ENCODE measurements at places on chromosomes 7 and 10.

- DNase-seq: no peak
These were observed 119.4 kb upstream of the SAMD8 start for GRCh38 chr10:74992068-74992467.

DNA sequence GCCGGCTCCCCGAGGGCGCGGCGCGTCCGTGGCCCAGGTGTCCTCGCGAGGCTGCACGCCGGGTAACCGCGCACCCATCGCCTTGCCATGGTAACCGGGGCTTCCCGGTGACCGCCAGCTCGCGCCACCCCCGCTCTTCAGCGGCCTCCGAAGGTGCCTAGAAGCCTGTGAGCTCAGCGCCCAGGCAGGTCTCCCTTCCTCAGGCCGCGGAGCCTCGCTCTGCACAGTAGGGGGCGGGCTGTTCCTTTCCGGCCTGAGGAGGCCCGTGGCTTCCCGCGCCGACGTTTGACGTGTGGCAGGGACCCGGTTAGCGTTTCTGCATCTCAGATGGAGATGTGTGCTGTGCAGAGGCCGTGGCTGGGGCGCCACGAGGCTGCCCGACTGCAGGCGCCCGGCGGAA, 117.1 kb downstream of the DYNC2I1 start:
- DNase-seq: no peak

DNA sequence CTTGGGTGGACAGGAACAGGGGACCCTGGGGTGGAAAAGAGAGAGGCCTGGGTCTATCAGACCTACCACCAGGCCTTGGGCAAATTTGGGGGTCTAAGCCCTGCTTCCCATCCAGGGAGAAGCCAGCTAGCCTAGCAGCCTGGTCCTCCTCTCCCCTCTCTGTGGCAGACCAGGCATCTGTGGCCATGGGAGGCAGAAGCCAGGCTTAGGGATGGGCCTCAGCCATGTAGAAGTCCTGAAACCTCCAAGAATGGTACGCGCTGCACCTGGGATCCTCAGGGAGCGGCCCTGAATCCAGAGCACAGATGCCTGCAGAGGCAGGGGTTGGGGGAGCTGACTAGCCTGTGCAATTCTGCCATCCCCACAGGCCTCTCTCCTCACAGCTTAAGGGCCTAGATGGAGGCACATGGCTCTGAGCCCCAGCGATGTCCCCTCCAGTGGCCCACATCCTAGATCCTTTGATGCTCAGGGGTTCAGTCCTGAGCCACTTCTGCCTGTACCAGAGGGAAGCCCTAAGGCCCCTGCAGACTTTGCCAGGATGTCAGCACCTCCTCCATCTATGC, 21.2 kb downstream of the GRID1 start:
- no peak for DNase-seq

DNA sequence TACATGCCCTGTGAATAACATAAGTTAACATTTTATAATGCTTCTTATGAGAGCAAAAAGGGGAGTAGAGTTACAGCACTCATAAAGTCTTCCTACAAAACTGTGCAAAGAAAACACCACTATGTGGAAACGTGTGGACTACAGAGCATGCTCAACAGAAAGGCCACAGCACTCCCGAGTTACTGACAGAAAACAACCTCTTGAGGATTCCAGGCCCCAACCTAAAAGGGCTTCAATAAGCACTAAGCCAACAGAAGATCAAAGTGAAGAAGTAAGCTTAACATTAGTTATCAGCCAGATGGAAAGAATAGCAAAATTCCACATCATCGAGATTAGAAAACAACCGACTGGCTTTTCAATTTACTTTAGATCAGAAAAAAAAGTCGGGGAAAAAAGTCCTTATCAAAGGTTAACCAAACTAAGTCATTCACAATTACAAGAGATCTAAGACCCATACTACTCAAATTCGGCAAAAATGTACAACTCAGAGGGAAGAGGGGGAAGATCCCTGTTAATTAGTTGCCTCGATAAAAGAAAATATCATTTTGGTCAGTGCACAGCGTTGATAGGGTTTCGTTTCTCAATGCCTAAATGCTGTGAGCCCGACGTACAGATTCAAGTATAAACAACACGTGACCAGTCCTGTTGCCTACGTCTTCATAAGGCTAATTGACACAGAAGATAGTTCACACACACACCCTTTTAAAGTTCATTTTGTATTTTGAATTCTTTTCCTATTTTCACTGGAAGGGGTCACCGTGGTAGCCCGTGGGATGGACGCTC, 1.4 kb downstream of the KBTBD2 start:
- DNase-seq: no peak

- DNase-seq: no peak
These were observed 102.0 kb upstream of the STEAP1B start for GRCh38 chr7:22601812-22602565.

GRCh38 chr10:32217216-32217615, 129.7 kb downstream of the EPC1 start:
- no peak for DNase-seq

- no peak for DNase-seq
These were observed 44.8 kb downstream of the CHST15 start for GRCh38 chr10:124048371-124049290.

- no peak for DNase-seq
These were observed 1123.5 kb upstream of the LRRN3 start for GRCh38 chr7:109967406-109967805.

DNA sequence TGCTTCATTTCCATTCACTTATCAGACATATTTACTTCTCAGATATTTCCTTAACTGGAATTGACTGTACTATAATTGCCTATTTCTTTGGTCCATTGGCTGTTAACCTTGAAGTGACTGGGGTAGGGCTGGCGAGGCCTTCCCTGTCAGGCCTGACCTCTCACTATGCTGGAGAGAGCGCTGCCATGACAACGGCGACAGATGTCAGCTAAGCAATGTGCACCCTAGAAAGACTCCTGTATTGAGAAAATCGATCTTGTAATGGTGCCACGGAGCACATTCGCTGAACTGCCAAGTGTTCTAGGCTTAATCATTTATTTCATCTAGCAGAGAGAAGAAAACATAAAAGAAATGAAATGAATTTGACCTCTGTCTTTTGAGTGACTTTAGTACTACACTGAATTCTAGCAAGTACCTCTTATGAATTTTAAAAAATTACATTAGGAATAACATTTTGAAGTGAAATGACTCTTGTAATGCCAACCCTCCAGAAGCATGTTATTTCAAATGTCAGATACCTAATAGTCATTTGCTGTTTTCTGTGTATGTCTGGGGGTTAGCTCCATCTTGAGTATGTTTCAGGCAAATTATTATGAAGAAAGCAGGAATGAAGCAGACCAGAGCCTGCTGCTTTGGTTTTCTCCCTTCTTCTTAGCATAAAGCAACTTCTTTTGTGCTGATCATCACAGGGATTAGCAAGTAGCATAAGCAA, 148.0 kb downstream of the SNX10 start:
- DNase-seq: no peak

- no peak for DNase-seq
These were observed 2.0 kb downstream of the PTPRE start for GRCh38 chr10:127908959-127909267.

Data from skeletal muscle cell (primary cell).